ENCODE measurements at places on chromosomes 1 and 21.

DNA sequence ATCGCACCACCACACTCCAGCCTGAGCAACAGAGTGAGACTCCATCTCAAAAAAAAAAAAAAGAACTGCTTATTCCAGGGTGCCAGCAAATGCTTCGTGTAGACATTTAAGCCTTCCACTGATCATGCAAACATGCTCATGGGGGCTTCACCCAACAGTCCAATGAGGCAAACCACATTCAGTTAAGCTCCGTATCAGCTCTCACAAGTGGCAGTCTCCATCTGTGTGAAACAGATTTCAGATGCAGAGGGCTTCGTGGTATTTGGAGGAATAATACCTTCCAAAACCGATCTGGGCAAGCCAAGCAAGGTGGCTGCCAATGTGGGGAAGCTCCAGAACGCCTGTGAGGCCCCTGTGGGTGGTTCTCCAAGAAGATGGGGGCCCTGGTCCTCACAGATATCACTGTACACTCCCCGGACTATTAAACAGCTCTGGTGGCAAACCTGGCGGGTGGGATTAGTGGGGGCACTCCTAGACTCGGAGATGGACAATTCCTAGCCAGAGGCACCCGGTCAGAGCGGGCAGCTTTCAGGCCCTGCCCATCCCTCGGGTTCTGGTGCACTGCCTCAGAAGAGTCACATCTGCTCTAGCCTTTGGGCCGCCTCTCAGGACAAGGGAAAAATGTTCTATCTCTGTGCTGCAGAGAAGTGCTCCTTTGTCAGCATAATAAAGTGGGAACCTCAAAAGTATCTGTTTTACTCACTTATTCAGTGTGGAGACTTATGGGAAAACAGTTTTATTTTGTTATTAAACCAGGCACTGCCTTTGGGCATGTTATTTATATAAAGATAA lies 10.2 kb downstream of the CREG1 start:
- no peak for DNase-seq
- H3K27me3 ChIP-seq, result no peaks in the 10 kb centered on the region
- H3K4me1 ChIP-seq, result peaks cover 4% of the 10 kb centered on the region
- H3K36me3 ChIP-seq, result peaks cover 8% of the 10 kb centered on the region
- H3K4me3 ChIP-seq, result no peak overlapping the region

DNA sequence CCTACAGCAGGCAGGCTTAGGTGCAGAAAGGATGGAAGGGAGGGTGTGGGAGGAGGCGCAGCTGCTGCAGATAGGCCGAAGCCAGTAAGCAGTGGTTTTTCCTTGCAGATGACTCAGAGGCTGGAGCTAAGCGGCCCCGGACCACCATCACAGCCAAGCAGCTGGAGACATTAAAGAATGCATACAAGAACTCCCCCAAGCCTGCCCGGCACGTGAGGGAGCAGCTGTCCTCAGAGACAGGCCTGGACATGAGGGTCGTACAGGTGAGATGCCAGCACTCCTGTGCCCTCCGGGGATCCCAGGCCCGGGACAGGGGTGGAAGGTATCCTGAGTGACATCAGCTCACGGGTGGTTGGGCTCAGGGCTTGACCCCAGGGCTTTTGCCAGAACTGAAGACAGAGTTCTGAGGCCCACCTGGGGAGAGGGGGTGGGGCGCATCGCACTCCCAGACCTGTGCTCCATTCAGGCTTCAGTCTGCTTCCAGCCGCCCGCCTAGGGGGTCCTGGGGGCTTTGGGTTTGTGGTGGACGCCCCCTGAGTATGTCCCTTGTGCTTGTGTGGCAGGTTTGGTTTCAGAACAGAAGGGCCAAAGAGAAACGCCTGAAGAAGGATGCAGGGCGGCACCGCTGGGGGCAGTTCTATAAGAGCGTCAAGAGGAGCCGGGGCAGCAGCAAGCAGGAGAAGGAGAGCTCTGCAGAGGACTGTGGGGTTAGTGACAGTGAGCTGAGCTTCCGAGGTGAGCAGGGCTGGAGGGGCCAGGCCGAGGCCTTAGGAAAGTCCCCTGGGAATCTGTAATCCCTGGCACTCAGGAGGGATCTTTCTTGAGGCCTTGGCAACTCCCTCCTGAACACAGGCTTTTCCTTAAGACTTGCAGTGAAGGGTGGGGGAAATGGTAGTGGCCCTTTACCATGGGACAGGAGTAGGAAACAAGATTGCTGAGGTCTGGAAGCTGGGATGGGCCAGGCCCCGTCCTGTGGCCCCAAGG lies 41.5 kb downstream of the LHX4 start:
- no peak overlapping the region for H3K4me3 ChIP-seq
- no peak for DNase-seq
- H3K27ac ChIP-seq, result no peak overlapping the region
- H3K4me1 ChIP-seq, result peaks cover 11% of the 10 kb centered on the region

GRCh38 chr1:212470059-212470458 lies 37.3 kb downstream of the NENF start:
- H3K36me3 ChIP-seq, result no peaks in the 10 kb centered on the region
- peaks cover 10% of the 10 kb centered on the region for H3K4me1 ChIP-seq
- no peak overlapping the region for H3K4me3 ChIP-seq
- no peak for DNase-seq
- H3K27ac ChIP-seq, result peak overlapping the region; percentile 68
- no peaks in the 10 kb centered on the region for H3K27me3 ChIP-seq

- H3K4me1 ChIP-seq, result peaks cover 3% of the 10 kb centered on the region
- peaks cover 4% of the 10 kb centered on the region for H3K27me3 ChIP-seq
- no peaks in the 10 kb centered on the region for H3K36me3 ChIP-seq
Observed at GRCh38 chr21:44991538-44992483, 52.0 kb downstream of the SLX9 start.

- peaks cover 45% of the 10 kb centered on the region for H3K4me1 ChIP-seq
- H3K27ac ChIP-seq, result no peak overlapping the region
- H3K27me3 ChIP-seq, result no peaks in the 10 kb centered on the region
- no peaks in the 10 kb centered on the region for H3K36me3 ChIP-seq
Observed at GRCh38 chr1:208176649-208177048, 67.5 kb downstream of the PLXNA2 start.

GRCh38 chr1:87902830-87903229 lies 574.1 kb downstream of the LMO4 start:
- peak overlapping the region; percentile 49 for H3K27ac ChIP-seq
- H3K4me3 ChIP-seq, result no peak overlapping the region
- DNase-seq, result no peak

Measured in progenitor cell of endocrine pancreas (in vitro differentiated cells).